Breast epithelium (tissue), 4 donors: ENCODE measurements at places on chromosomes 11 and 22. TPM values are rescaled to one million over a fixed set of nuclear protein-coding genes. Genes with fewer than 3 reads are reported as not detected.

DNA sequence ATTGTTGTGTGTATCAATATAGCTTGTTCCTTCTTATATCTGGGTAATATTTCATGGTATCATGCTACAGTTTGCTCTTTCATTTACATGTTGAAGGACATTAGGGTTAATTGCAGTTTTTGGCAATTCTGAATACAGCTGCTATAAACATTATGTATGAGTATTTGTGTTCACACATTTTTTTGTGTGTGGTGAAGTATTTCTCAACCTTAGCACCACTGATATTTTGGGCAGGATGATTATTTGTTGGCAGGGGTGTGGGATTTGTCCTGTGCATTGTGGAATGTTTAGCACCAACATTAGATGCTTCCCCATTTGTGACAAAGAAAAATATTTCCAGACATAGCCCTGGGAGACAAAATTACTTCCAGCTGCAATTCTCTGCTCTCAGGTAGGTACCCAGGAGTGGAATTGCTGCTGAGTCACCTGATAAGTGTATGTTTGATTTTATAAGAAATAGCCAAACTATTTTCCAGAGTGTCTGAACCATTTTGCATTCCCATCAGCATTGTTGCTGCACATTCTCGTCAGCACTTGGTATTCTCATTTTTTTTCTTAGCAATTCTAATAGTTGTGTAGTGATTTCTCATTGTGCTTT is 128.2 kb downstream of the SNX19 start:
- no peaks in the 10 kb centered on the region for H3K4me1 ChIP-seq
- DNase-seq = no peak
- no peak overlapping the region for H3K27ac ChIP-seq
- no peaks in the 10 kb centered on the region for H3K27me3 ChIP-seq
- H3K36me3 ChIP-seq = no peaks in the 10 kb centered on the region

DNA sequence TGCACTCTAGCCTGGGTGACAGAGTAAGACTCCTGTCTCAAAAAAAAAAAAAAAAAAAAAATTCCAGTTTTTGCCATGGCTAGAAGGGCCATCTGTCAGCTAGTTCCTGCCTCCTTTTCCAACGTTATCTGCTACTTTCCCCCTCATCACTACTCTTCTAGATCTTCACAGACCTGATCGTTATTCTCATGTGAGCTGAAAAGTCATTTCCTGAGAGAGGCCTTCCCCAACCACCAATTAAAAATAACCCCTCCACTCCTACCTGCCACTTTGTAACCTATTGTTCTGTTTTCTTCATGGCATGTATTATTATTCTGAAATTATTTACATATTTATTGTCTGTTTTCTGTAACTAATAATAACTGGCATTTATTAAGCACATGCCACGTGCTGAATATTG is 24.2 kb downstream of the SGSM3 start:
- H3K4me3 ChIP-seq = no peak overlapping the region
- H3K27me3 ChIP-seq = no peaks in the 10 kb centered on the region
- H3K4me1 ChIP-seq = peaks cover 11% of the 10 kb centered on the region
- H3K27ac ChIP-seq = peak overlapping the region; percentile 29
- no peak for DNase-seq
- no peaks in the 10 kb centered on the region for H3K36me3 ChIP-seq

DNA sequence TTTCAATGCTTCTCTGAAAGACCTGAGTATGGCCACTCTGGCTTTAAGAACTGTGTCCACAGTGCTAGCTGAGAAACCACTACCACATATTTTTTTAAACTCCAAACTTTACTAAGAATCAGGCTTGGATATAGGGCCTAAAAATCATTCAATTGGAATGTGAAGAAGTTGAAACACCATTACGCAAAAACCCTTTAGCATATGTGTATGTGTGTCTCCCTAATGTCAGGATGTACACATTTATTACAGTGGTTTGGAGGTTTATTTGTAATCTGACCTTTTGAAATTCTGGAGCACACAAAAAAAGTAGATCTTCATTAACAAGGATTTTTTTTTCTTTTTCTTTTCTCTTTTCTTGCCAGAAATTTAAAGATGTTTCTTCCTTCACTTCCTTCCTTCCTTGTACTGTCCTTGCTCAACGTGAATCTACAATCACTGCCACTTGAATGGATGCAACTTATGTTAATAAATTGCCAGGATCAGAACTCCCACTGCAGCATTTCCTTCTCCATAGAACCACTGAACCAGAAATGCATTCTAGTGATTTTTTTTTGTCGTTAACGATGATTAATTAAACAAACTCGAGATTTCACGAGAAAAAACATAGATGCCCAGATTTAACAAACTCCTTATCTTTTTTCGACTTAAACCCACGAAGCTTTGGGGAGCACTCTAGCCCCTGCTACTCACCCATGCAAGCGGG is 3.1 kb upstream of the ADM start:
- peak overlapping the region; percentile 94 for H3K4me3 ChIP-seq
- H3K27me3 ChIP-seq = no peaks in the 10 kb centered on the region
- DNase-seq = no peak

- no peaks in the 10 kb centered on the region for H3K4me1 ChIP-seq
- peak; percentile 63 for DNase-seq
- H3K27ac ChIP-seq = no peak overlapping the region
- H3K4me3 ChIP-seq = no peak overlapping the region
Measured at GRCh38 chr11:71114124-71114851, 138.1 kb downstream of the SHANK2 start.

DNA sequence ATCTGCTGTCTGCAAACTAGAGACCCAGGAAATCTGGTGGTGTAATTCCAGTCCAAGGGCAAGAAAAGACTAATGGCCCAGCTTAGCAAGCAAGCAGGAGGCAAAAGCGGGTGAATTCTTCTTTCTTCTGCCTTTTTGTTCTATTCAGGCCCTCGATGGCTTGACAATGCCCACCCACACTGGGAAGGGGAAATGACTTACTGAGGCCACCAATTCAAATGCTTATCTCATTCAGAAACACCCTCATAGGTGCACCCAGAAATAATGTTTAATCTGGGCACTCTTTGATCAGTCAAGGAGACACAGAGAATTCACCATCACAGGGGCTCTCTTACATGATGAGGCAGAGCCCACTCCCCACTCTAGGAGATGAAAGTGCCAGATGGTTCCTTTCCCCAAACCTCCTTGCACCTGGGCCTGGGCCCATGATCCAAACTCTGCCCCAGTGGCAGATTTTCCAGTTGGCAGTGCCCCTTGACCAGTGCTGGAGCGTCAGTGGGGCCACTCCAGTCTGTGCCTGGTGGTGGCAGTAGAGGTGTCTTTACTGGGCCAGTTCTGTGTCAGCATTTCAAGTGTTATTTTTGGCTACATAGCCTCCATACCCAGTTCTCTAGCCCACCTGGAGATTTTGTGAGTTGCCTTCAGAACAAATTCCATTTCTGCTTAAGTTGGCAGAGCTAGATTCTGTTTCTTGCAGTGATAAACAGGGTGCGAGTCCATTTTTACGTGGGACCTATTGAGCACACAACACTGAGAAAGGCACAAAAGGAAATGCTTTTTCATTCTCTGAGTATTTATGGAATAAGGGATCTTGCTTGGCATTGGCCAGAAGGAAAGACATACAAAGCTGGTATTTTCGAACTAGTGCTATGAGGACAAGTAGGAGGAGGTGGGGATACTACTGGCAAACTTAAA is 7.5 kb downstream of the ELMOD1 start:
- no peak for DNase-seq
- no peaks in the 10 kb centered on the region for H3K36me3 ChIP-seq
- H3K27ac ChIP-seq = no peak overlapping the region
- peaks cover 22% of the 10 kb centered on the region for H3K27me3 ChIP-seq
- H3K4me3 ChIP-seq = no peak overlapping the region

DNA sequence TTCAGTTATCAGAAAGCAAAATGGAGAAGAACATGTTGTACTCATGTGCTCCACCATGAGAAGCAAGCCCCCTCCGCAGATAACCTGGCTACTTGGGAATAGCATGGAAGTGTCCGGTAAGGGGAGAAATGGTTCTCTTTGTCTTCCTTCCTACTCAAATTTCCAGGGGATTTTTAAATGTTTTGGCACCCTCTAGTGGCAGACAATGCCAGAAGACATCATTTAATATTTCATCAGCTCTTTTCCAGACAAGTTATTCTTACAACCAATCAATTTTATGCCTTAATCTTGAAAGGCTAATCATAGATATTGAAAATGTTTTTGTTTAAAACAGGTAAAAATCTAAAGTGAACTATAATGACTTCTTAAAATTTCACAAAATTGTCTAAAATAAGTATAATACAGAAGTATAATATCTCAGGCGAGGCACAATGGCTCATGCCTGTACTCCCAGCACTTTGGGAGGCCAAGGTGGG is 15.7 kb downstream of the CRTAM start:
- H3K27me3 ChIP-seq = no peaks in the 10 kb centered on the region
- no peak overlapping the region for H3K27ac ChIP-seq
- H3K4me1 ChIP-seq = no peaks in the 10 kb centered on the region
- no peak overlapping the region for H3K4me3 ChIP-seq
- peak; percentile 34 for DNase-seq

GRCh38 chr11:72227316-72228228 is 3.0 kb downstream of the INPPL1 start:
- H3K4me1 ChIP-seq = peaks cover 17% of the 10 kb centered on the region
- no peak overlapping the region for H3K4me3 ChIP-seq
- H3K27ac ChIP-seq = peak overlapping the region; percentile 32
- H3K36me3 ChIP-seq = peaks cover 5% of the 10 kb centered on the region
- peak; percentile 25 for DNase-seq

GRCh38 chr11:69721745-69722144 is 17.9 kb upstream of the FGF19 start:
- no peak overlapping the region for H3K4me3 ChIP-seq
- H3K27me3 ChIP-seq = peaks cover 3% of the 10 kb centered on the region
- H3K36me3 ChIP-seq = no peaks in the 10 kb centered on the region
- no peaks in the 10 kb centered on the region for H3K4me1 ChIP-seq

DNA sequence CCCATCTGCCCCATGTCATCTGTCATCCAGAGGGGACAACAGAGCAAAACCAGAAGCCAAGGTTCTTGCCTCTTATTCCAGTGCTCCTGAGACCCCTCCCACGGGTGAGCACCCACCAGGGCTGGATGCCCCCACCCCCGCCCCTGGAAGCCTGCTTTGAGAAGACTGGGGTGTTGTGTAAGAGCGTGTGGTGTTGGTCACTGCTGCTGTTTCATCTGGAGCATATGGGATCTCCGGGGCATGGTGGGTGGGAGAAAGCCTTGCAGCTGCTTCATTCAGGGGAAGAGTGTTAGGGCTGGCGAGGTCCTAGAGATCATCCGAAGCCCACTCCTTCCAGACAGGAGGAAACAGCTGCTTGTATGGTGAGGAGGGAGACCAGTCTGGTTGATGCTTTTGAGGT is 54.1 kb downstream of the CHRDL2 start:
- peaks cover 16% of the 10 kb centered on the region for H3K4me1 ChIP-seq
- no peaks in the 10 kb centered on the region for H3K36me3 ChIP-seq
- no peaks in the 10 kb centered on the region for H3K27me3 ChIP-seq
- no peak overlapping the region for H3K4me3 ChIP-seq
- DNase-seq = no peak

DNA sequence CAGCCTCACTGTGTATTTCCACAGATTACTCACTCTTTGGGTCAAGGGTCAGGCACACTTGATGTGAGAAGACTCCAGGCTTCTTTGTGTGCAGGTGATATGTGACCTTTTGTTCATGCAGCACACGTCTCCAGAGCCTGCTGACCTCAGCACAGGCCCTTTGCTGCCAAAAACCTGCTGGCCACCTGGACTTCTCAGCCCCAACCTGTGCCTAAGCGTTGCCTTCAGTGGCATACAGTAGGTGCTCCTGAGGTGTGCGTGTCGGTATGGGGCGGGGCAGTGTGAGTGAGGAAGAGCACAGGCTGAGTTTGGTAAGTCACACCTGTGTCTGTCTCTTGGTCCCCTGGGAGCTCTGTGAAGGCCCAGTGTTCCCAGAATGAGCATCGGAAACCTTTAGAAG is 58.1 kb downstream of the WNT11 start:
- H3K4me1 ChIP-seq = no peaks in the 10 kb centered on the region
- H3K36me3 ChIP-seq = no peaks in the 10 kb centered on the region
- no peak overlapping the region for H3K27ac ChIP-seq
- H3K27me3 ChIP-seq = no peaks in the 10 kb centered on the region
- no peak overlapping the region for H3K4me3 ChIP-seq
- DNase-seq = no peak

GRCh38 chr11:125638315-125638714 is 13.4 kb downstream of the CHEK1 start:
- H3K27ac ChIP-seq = no peak overlapping the region

DNA sequence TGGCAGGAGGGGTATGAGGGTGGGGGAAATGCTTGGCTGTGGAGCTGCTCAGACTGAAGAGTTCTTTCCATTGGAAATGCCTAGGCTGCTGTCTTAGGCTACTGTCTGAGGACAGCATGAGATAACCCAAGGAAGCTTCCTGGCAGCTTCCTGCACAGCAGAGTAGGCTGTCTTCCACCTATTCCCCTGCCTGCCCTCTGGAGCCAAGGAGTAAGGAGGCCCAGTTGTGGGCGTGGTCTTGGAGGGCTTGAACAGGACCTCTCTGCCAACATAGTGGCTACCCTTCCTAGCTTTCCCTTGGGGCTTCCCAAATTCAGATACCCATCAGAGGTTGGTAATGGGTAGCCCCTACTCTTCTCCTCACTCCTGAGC is 25.9 kb downstream of the PHLDB1 start:
- no peaks in the 10 kb centered on the region for H3K27me3 ChIP-seq
- H3K27ac ChIP-seq = peak overlapping the region; percentile 81
- no peak for DNase-seq
- H3K4me1 ChIP-seq = peaks cover 5% of the 10 kb centered on the region
- H3K36me3 ChIP-seq = no peaks in the 10 kb centered on the region

DNA sequence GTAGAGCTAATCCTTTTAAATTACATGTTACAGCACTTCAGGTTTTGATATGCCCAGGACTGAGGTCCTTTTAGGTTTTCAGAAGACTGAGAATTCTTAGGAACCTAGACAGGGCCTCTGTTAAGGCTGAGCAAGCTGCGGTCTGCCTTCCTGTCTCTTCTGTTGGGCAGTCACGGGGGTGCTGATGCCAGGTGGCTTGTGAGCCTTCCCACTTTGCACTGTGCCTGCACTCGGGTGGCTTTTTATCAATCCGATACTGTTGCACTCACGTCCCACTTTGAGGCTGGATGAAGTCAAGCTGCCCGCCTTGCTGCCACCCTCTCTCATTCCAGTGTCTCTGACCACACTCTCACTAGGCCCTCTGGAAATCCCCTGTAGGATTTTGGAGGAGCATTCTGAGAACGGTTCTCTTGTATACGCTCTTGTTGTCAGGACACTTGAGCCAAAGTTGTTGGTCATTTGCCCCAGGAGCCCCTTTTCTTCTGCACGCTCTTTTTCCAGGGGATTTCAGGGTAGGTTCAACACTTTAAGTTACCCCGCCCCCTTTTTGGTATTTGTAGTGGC is 141.8 kb downstream of the TEAD1 start:
- H3K27ac ChIP-seq = peak overlapping the region; percentile 90
- no peaks in the 10 kb centered on the region for H3K27me3 ChIP-seq
- no peak for DNase-seq
- H3K4me3 ChIP-seq = no peak overlapping the region
- H3K4me1 ChIP-seq = peaks cover 15% of the 10 kb centered on the region
- no peaks in the 10 kb centered on the region for H3K36me3 ChIP-seq

- DNase-seq = no peak
- no peak overlapping the region for H3K27ac ChIP-seq
- H3K4me3 ChIP-seq = no peak overlapping the region
- H3K27me3 ChIP-seq = peaks cover 4% of the 10 kb centered on the region
Measured at GRCh38 chr11:77038029-77038824, 4.0 kb downstream of the B3GNT6 start.

Gene TP53I11
- 30.7 TPM for total RNA-seq

Gene USH1C
- not detected for total RNA-seq

Gene SCYL1
- 83.2 TPM for total RNA-seq

Gene TENM4
- 7.9 TPM for total RNA-seq

Gene CTSW
- total RNA-seq = 1.9 TPM

Gene ZP1
- total RNA-seq = 0.73 TPM

Gene GLYATL2
- total RNA-seq = 38.3 TPM
